ENCODE measurements at places on chromosomes 6 and 20.

- H3K4me3 ChIP-seq = no peak overlapping the region
- no peaks in the 10 kb centered on the region for H3K4me1 ChIP-seq
- H3K27me3 ChIP-seq = no peaks in the 10 kb centered on the region
Observed at GRCh38 chr6:162817196-162817595, 89.4 kb downstream of the PACRG start.

GRCh38 chr6:29924731-29925130, 17.6 kb upstream of the HLA-A start:
- no peaks in the 10 kb centered on the region for H3K27me3 ChIP-seq
- H3K36me3 ChIP-seq = no peaks in the 10 kb centered on the region
- DNase-seq = no peak
- no peaks in the 10 kb centered on the region for H3K4me1 ChIP-seq

- no peaks in the 10 kb centered on the region for H3K27me3 ChIP-seq
- DNase-seq = no peak
- H3K4me3 ChIP-seq = no peak overlapping the region
- no peak overlapping the region for H3K27ac ChIP-seq
- H3K4me1 ChIP-seq = no peaks in the 10 kb centered on the region
- H3K36me3 ChIP-seq = no peaks in the 10 kb centered on the region
Observed at GRCh38 chr20:2401527-2401926, 20.8 kb downstream of the TGM6 start.

DNA sequence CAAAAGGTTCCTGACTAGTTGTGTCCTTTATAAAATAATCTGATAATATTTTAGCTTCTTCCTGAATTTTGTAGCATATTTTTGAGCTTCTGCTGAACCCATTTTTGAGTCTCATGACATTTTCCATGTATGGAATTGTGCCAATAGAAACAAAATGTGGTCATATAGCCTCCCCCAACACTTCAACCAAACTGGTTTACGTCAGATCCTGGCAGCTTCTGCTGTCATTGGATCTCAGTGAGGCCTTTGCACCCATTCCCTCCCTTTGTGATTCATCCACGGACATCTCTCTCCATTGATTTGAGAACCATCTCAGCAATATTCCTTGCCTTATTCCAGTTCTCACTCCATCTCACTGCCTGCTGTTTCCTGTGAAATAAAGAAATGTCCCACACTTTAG, 166.0 kb upstream of the PROKR2 start:
- H3K36me3 ChIP-seq = no peaks in the 10 kb centered on the region
- no peaks in the 10 kb centered on the region for H3K27me3 ChIP-seq
- H3K4me3 ChIP-seq = no peak overlapping the region

- H3K4me1 ChIP-seq = no peaks in the 10 kb centered on the region
- H3K27me3 ChIP-seq = no peaks in the 10 kb centered on the region
Observed at GRCh38 chr20:33624399-33624798, 37.7 kb upstream of the C20orf144 start.

DNA sequence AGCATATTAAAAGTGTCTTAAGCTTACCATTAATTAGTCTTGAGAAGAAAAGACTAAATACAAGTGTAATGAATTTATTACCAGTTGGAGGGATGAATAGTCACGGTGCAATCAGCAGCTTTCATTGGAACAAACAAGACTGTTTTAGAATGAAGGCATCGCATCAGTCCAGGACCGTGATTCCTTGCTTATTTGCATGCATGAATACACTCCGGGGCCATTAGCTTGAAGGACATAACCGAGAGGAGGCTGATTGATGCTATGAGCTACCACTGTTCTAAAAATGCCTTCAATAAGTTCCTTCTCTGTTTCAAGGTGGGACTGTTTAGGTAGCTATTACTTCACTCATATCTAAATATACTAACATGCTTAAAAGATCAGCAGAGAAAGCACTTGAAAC, 17.9 kb downstream of the PROKR2 start:
- no peaks in the 10 kb centered on the region for H3K4me1 ChIP-seq
- no peak overlapping the region for H3K4me3 ChIP-seq
- no peak for DNase-seq
- no peaks in the 10 kb centered on the region for H3K36me3 ChIP-seq
- H3K27ac ChIP-seq = no peak overlapping the region
- no peaks in the 10 kb centered on the region for H3K27me3 ChIP-seq

- no peak overlapping the region for H3K4me3 ChIP-seq
- no peak overlapping the region for H3K27ac ChIP-seq
- DNase-seq = no peak
- no peaks in the 10 kb centered on the region for H3K27me3 ChIP-seq
- no peaks in the 10 kb centered on the region for H3K36me3 ChIP-seq
- peaks cover 9% of the 10 kb centered on the region for H3K4me1 ChIP-seq
Observed at GRCh38 chr20:31740208-31740607, 1.1 kb downstream of the TPX2 start.

DNA sequence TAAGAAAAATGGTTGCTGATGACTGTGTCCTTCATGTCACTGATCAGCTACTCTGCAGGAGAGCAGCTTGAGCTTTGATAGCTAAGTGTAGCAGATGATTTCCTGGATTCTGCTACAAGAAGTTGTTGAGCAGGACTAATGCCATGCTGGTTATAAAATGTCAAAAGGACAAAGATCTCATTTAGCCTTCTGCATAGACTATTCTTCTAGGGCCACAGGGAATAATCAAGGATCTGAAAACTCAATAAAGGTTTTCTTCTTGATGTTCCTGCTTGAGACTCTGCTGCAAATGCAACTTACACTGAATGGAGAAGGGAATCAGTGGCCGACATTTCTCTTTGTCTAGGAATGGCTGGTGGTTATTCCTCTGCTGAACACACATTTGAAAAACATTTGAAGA, 360.3 kb upstream of the PTCHD4 start:
- H3K36me3 ChIP-seq = no peaks in the 10 kb centered on the region
- no peaks in the 10 kb centered on the region for H3K27me3 ChIP-seq
- H3K27ac ChIP-seq = no peak overlapping the region
- H3K4me3 ChIP-seq = no peak overlapping the region
- no peaks in the 10 kb centered on the region for H3K4me1 ChIP-seq
- no peak for DNase-seq

- H3K27me3 ChIP-seq = no peaks in the 10 kb centered on the region
- H3K36me3 ChIP-seq = no peaks in the 10 kb centered on the region
- DNase-seq = no peak
- H3K27ac ChIP-seq = no peak overlapping the region
Observed at GRCh38 chr6:33868141-33868540, 64.3 kb upstream of the MLN start.

DNA sequence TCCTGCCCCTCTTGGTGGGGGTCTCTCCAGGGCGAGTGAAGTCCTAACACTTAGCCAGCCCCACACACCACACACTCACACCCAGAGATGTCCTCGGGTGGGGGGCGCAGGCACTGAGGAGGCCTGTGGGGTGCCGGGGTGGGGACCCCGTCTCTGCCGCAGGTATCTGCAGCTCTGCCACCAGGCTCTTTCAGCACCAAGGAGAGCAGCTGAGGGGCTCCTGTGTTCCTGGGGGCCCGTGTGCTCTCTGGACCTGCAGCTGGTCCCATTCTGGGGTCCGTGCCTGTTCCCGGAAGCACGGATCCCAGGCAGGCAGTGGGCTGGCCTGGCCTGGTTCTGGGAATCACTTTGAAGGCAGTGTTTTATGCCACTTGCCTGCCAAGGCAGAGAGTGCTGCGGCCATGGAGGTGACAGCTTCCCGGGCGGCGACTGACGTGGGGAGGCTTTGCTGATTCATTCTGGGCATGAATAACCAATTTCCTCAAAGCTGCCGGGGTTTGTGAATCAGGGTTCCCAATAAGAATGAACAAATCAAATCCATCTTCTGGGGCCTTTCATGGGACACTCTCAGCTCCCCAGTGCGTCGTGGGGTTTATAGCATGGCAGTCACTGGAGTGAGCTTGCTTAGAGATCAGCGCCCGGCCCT, 54.4 kb upstream of the SLCO4A1 start:
- H3K27me3 ChIP-seq = no peaks in the 10 kb centered on the region
- H3K36me3 ChIP-seq = no peaks in the 10 kb centered on the region
- DNase-seq = no peak
- H3K4me1 ChIP-seq = no peaks in the 10 kb centered on the region
- H3K27ac ChIP-seq = no peak overlapping the region

- no peak overlapping the region for H3K4me3 ChIP-seq
- H3K36me3 ChIP-seq = peaks cover 2% of the 10 kb centered on the region
- no peak for DNase-seq
- no peaks in the 10 kb centered on the region for H3K27me3 ChIP-seq
- no peaks in the 10 kb centered on the region for H3K4me1 ChIP-seq
- H3K27ac ChIP-seq = no peak overlapping the region
Observed at GRCh38 chr6:3131695-3132094, 13.2 kb downstream of the BPHL start.

DNA sequence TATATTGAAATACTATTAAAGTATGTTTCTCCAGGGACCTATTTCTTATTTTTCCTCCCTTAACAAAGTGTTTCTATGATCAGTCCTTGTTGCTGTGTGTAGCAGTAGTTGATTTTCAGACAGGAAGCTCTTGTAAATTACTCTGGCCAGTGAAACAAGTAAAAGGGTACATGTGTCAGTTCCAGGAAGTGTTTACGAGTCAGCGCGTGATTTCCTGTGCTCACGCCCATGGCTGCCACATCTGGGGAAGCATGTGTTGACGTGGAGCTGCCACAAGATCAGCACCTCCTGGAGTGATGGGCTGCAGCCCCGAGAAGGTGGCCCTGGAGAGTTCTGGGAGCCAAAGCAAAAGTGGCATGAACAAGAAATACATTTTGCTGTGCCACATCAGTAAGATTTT, 38.6 kb upstream of the GGTLC1 start:
- DNase-seq = peak; percentile 35
- H3K4me3 ChIP-seq = no peak overlapping the region
- H3K36me3 ChIP-seq = no peaks in the 10 kb centered on the region

DNA sequence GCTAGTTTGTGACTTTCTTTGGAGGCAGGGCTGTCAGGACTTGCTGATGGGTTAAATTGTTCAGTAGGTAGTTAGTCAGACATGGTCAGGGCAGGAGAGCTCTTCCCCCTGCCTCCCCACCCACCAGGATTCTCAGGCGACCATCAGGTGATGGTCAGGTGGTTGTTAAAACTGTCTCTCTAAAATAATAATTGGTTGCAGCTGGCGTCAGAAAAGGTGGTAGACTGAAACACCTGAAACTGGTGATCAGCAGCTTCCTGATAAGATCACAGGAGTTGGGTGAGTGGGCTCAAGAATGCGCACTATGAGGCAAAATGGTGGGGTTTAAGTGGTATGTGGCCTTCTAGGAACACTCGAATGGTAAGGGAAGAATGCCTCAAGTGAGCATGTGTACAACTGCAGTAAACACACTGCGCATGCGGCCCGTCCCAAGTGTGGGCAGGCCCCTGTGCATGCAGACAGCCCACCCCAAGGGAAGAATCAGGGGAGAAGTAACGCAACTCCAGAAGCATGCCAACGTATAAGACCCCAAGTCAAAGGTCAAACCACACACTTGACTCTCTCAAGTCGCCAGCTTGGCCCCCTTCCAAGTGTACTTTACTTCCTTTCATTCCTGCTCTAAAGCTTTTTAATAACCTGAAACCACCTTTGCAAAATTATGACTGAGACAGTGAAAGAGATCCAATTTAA, 7.9 kb upstream of the BLCAP start:
- no peaks in the 10 kb centered on the region for H3K36me3 ChIP-seq
- no peaks in the 10 kb centered on the region for H3K4me1 ChIP-seq
- peak; percentile 52 for DNase-seq
- H3K4me3 ChIP-seq = no peak overlapping the region
- no peaks in the 10 kb centered on the region for H3K27me3 ChIP-seq
- H3K27ac ChIP-seq = no peak overlapping the region

GRCh38 chr6:135328136-135328535, 147.0 kb downstream of the MYB start:
- H3K27ac ChIP-seq = no peak overlapping the region
- H3K36me3 ChIP-seq = no peaks in the 10 kb centered on the region
- H3K4me1 ChIP-seq = peaks cover 5% of the 10 kb centered on the region

GRCh38 chr20:15930311-15931305, 642.6 kb downstream of the KIF16B start:
- no peaks in the 10 kb centered on the region for H3K36me3 ChIP-seq
- H3K4me1 ChIP-seq = no peaks in the 10 kb centered on the region
- no peak overlapping the region for H3K27ac ChIP-seq
- DNase-seq = no peak
- H3K4me3 ChIP-seq = no peak overlapping the region

DNA sequence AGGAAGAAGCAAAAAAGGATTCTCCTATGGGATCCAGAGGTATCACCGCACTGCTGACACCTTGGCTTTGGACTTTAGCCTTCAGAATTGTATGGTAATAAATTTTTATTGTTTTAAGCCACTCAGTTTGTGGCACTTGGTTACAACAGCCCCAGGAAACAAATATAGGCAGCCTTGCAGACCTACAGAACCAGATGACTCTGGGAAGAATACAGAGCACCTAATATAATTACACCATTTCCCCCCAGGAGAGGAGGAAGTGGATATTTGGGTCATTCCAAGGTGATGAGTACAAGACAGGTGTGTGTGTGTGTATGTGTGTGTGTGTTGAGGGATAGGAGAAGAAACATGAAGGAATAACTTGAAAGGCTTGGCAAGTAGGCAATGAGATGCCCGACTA, 84.2 kb upstream of the ENPP5 start:
- no peaks in the 10 kb centered on the region for H3K36me3 ChIP-seq
- DNase-seq = no peak
- H3K27me3 ChIP-seq = no peaks in the 10 kb centered on the region
- no peak overlapping the region for H3K4me3 ChIP-seq
- H3K27ac ChIP-seq = no peak overlapping the region

- no peak for DNase-seq
- peaks cover 4% of the 10 kb centered on the region for H3K4me1 ChIP-seq
- no peak overlapping the region for H3K27ac ChIP-seq
- H3K27me3 ChIP-seq = no peaks in the 10 kb centered on the region
- H3K36me3 ChIP-seq = no peaks in the 10 kb centered on the region
- no peak overlapping the region for H3K4me3 ChIP-seq
Observed at GRCh38 chr6:53741034-53741823, 53.6 kb upstream of the LRRC1 start.

DNA sequence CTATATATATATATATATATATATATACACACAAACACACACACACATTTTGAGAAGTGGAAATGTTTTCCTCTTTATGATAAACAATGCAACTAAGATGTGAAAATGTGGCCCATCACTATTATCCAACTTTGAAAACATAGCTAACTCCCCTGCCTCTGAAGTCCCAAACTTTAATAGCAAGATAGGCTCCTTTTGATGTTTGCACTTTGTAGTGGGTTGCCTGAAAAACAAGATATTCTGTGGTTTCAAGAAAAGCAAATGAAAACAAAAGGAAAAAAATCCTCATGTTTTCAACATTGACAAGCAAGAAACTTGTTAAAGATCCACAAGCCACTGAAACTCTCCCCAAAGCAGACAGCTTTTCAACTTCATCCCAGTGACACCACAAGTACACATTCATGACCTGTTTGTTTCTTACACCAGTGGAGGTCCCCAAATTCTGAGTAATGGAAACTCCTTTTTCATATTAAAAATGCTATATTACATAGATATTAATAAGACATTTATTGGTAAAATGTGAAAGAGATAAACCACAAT, 90.0 kb downstream of the IPCEF1 start:
- no peak overlapping the region for H3K4me3 ChIP-seq
- no peak for DNase-seq
- H3K36me3 ChIP-seq = no peaks in the 10 kb centered on the region
- no peaks in the 10 kb centered on the region for H3K27me3 ChIP-seq
- peak overlapping the region; percentile 1 for H3K27ac ChIP-seq
